ENCODE measurements at places on chromosomes 3 and 15.

DNA sequence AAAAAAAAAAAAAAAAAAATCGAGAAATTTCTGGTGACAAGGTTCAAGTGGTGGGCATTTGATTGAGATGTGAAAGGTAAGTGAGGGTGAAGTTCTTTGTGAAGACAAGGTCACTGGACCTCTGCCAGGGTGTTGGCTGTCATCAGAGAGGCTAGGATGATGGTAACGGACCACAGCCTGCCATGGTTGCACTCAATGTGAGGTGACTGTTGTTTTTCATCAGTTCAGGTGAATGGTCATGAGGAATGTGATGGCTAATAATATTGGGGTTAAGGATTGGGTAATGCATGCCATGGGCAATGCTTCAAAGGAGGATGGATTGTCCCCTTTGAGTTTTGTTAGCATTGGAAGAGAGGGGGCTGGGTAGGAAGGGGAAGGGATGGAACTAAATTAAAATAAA is 4.3 kb upstream of the ALPK3 start:
- no peak for DNase-seq

- no peak for DNase-seq
Observed at GRCh38 chr3:119318876-119319275, 24.7 kb downstream of the ARHGAP31 start.

GRCh38 chr3:125967156-125967555 is 1.8 kb upstream of the ROPN1B start:
- no peak for DNase-seq

DNA sequence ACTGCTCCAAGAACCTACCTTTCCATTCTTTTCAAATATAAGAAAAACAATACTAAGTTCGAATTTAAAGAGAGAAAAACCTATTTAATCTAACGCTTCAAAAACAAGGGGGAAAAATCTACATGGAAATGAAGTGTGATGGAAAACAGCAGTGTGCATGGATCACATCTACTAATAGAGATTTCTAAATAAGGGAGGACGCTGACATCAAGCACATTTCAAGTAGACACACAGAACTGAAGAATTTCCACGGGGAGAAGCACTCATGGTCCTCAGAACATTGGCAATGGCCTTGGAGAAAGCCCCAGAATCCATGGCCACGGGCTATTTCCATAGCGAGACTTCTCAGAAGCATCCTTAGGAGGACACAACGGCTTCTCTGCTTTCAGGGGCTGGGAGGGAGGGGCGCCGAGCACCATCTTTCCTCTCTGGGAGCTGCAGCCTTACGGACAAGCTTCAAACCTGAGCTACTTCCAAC is 1.0 kb downstream of the TASOR start:
- DNase-seq = no peak

GRCh38 chr3:160886421-160886820 is 130.4 kb downstream of the PPM1L start:
- no peak for DNase-seq

GRCh38 chr3:151439652-151440125 is 21.2 kb downstream of the IGSF10 start:
- no peak for DNase-seq

DNA sequence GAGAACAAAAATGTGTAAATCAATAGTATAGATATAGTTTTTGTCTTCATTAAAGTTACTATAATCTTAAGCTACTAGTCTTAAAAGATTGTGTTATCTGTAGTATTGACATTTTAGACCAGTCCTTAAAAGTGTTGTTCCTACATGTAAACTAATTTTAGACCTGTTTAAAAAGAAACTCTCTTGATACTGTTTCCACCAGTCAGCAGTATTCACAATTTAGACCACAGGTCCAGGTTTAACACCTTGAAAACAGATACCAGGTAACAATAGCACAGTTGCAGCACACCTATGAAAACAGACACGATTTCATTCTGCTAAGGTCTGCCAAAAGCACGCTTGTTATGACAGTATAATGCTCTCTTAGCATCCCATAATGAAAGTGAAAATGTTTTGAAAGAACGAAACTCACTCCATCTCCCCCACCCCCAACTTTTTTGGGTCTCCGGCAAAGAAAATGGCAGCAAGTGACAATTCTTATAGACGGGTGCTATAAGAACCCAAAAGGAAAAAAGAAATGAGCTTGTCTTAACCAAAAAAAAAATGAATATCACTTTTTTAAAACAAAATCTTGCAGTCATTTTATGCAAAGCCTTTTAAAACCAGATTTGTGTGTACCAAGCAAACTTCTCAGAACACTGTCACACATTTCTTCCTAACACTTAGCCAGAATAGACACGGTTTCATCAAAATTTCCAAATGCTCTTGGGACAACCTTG is 1.6 kb downstream of the EIF4E3 start:
- DNase-seq = no peak

DNA sequence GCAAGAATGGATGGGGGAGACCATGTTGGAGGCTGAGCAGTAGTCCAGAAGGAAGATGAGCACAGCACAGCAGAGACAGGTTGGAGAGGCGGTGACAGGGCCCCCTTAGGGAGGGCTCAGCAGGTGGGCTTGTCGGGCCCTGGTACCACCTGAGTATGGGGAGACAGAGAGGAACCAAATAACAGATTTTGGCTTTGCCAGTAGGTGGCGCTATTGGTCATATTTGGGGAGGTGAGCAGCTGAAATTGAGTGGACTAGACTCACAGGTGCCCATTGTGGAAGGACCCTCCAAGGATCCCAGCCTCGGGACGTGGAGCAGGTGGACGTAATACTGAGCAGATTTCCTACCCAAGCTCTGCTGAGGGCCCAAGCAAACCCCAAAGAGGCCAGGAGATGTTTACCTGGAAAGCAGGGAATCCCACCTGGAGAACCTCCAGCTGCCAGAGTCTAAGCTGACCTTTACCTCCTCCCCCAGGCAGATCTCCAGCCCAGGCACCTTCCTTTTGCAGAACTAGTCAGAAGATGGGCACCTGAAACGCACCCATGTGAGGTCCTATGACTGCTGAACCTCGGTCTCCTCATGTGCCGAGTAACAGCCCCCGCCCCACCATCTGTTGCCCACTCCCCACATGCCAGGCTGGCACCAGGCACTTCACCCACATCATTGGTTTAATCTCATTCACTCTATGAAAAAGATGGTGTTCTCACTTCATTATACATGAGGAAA is 24.6 kb upstream of the CORO2B start:
- DNase-seq = no peak

DNA sequence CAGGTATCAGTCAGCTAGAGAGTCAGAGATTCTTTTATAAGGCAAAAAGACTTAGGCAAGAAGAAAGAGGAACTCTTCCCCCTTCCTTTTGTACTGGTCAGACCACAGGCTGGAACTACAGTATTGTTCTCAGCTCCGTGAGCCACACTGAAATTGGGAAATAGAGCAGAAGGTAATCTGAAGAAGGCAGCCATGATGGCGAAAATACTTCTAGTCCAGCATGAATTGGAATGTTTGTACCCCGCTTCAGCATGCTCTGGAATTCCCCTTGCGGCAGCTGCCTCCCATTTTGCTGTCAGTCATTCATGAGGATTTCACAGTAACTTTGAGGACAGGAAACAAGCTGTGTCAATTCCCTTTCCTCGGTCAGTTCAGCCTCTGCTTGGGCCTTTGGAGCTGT is 96.2 kb downstream of the CORO2B start:
- DNase-seq = no peak

GRCh38 chr15:64229129-64229724 is 66.4 kb upstream of the PPIB start:
- no peak for DNase-seq

DNA sequence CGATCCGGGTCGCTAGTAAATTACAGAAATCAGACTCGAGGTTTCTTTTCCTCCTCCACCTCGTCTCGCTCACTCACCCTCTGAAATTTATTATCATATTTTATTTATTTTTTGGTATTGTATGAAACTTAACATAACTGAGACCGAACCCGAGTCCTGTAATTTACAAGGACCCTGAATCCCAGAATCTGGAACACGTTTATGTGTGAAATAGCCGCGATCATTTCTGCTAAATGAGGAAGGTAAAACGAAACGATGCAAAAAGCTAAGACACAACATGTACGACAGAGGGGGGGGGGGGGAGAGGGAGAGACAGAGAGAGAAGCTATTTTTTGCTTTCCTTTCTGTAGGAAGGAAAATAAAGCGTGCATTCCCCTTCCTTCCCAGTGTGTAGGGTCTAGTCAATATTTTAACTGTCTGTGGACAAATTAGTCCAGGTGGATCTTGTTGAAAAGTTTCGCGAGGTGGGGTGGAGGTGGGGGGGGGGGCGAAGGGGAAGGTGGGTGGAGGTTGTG is 1.6 kb downstream of the BBX start:
- DNase-seq = no peak

GRCh38 chr15:48325400-48325799 is 5.8 kb upstream of the DUT start:
- DNase-seq = no peak

DNA sequence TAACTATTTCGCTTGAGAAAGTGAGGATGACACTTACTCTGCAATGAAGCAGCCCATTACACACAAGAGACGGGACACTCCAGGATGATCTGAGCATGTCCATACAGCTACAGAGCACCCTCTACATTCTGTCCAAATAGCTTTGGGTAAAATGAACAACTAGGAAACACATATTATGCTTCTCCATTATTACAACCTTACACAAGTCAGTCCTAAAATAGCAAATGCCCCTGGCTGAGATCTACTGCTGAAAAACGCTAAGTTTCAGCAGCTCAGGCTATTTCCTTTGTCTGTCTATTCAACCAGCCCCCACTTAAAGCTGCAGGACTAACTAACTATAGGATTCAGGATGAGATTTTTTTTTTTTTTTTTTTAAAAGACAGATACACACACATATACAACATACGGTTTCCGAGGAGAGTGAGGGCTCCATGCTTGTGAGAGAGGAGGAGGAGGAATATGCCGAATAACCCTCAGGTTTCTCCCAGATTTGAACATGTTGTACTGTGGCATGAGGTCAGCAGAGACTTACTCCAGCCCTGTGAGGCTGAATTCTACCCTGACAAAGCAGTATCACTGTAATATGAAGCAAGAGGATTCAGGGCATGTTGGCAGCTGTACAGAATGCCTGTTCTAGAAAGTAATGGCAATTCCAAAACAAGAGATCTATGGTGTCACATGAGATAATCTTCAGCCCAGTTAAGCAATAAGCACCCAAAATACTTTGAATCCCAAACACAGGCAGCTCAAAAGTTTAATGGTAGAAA is 117.3 kb upstream of the PLXND1 start:
- DNase-seq = no peak

GRCh38 chr15:72912121-72912520 is 128.6 kb upstream of the ADPGK start:
- DNase-seq = no peak

GRCh38 chr3:152656972-152657355 is 178.0 kb upstream of the P2RY1 start:
- DNase-seq = no peak
